ENCODE measurements at places on chromosomes 7 and 10.

DNA sequence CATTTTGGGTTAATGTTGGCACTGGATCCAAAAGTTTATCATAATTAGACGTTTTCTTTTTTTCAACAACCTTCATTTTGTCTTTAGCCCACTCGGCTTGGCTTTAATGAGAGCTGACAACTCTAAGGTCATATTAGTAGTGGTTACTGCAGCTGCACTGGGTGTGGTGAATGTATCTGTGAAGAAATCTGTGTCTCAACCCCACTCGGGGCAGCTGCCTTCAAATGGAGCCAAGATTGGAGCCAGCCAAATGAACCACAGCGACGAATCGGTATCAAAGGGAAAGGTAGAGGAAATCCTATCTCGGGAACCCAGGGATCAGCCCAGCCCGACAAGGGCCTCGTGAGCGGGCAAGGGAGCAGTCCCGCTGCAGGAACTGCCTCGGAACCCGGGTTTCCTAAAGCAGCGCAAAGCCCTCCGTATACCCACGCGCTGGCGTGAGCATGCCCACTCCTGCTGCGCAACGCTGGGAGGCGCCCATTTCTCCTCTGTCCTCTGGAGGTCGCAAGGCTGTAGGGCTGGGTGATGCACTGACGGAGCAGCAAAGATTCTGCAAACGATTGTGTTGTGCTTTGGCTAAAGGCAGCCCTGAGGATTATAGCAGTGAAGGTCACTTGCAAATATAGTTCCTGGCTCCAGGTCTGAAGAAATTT is 98.7 kb upstream of the MBL2 start:
- DNase-seq: no peak

GRCh38 chr7:12796397-12797127 is 109.1 kb downstream of the ARL4A start:
- DNase-seq: no peak

GRCh38 chr7:124071843-124072242 is 39.0 kb upstream of the TMEM229A start:
- DNase-seq: no peak

- DNase-seq: no peak
Measured at GRCh38 chr7:95391761-95392160, 4.4 kb downstream of the PON3 start.

GRCh38 chr10:84117686-84118394 is 21.5 kb upstream of the GHITM start:
- no peak for DNase-seq

DNA sequence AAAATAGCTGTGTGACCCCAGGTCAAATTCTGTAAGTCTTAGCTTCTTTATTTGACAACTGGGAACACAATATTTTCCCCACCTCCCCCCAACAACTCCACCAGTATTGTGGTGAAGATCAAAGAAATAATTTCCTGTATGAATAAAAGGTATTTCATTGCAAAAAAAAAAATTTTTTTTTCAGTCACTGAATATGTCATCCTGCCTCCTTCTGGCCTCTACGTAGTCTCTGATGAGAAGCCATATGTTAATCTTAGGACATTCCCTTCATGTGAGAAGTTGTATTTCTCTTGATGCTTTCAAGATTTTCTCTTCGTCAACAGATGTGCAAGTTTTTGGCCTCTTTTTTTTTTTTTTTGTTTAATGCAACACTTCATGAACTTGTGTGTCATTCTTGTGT is 33.0 kb downstream of the ZNF33A start:
- no peak for DNase-seq

GRCh38 chr10:77890097-77890496 is 36.5 kb downstream of the DLG5 start:
- no peak for DNase-seq

DNA sequence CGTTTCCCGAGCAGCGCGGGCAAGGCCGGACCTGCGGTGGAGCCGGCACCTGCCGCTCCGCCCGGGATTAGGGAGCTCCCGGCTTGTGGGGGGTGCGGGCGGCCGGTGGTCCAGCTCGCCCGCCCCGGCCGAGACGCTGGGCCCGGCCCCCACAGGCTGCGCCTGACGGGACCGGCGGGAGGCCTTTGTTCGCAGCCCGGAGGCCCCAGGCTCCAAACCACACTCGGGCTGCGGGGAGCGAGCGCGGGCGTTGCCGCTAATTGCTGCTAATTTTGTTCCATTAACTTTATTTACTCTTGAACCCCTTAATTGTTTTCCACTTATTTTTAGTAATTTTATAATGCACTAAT is 9.6 kb downstream of the UNCX start:
- DNase-seq: peak; percentile 60

- no peak for DNase-seq
Measured at GRCh38 chr7:95365151-95365550, 31.0 kb downstream of the PON3 start.

DNA sequence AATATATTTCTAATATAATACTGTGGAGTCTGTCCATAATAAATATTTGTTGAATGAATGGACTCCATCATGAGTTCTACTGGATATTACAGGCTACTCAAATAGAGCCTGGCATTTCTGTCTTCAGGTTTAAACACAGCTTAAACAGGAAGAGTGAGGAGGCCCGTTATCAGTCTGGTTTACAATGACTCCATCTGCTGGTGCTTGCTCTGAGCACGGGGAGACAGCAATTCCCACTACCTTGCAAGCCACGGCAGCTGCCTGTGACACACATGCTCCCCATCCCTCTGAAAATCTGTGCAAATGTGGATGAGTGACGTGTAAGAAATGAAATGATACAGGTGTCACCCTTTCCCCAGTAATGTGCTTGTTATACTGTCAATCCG is 293.5 kb upstream of the IMMP2L start:
- no peak for DNase-seq

- DNase-seq: no peak
Measured at GRCh38 chr7:68158686-68159295, 1162.2 kb downstream of the TYW1 start.

DNA sequence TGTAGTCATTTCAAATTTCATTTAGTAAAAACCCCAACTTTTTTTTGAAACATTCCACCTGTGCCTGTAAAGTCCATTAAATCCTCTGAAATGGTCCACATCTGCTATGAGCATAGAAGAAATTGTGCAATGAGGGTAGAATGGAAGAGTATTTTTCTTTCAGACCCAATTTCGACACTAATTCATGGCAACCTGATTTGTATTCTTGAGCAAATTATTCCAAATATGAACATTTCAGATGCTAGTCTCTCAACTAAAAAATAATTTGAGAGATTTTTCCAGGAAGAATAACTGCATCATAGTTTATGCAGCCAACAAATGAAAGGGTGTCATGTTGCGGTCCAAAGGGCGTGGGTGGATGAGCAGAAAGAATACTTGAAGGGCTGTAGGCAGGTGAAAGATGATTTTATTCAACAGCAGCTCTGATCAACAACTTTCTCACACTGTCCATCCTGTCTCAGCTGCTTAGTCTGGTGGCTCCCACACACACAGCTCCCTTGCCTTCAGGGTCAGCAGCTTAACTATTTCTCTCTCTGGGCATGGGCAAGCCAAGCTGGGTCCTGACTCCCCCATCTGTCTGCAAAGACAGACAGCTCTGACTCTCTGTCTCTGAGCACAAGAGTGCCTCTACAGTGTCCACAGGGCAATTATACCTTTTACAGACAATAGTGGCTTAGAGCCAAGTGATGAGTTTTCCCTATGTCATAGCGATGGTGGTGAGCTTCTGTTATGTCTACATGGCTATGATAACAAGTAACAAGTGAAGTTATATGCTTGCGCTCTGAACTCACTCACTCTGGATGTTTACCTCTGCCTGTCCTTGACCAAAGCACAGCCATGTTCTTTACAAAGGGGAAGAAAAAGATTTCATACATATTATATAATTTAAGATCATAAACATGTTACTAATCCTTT is 11.5 kb downstream of the STEAP2 start:
- DNase-seq: no peak

DNA sequence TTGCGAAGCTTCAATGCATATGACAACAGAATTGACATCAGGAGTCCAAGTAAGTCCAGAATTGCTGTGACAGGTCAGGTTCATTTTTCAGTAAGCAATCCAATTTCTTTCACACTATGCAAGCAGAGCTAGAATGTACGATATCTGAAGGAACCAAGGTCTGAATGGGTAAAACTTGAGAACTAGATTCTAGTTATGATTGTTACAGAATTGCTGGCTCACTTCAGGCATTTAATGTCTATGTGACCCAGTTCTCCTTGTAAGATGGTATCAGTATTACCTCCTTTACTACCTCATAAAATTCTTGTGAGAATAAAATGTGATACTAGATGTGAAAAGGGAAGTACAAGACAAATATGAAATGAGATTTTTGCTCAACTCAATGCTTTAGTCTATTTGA is 159.6 kb downstream of the GPR158 start:
- DNase-seq: no peak

- no peak for DNase-seq
Measured at GRCh38 chr7:44853391-44853790, 5.5 kb upstream of the H2AZ2 start.

DNA sequence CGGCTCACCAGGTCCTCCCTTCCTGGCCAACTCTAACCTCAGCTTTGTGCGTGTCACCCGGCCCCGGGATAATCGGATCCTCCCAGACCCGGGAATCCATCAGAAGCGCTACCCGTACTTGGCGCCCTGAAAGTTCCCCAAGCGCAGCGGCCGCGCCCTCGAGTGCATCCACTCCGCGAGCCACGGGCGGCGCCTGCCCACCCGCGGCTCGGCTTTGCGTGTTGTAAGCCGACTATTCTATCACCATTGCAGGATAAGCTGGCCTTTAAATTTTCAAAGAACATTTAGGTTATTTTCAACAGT is 35.7 kb upstream of the EBLN1 start:
- DNase-seq: no peak

- no peak for DNase-seq
Measured at GRCh38 chr7:101666741-101667140, 37.6 kb upstream of the MYL10 start.

GRCh38 chr10:109937460-109938065 is 14.3 kb upstream of the XPNPEP1 start:
- DNase-seq: no peak

- no peak for DNase-seq
Measured at GRCh38 chr10:109317746-109318366, 605.5 kb downstream of the XPNPEP1 start.

DNA sequence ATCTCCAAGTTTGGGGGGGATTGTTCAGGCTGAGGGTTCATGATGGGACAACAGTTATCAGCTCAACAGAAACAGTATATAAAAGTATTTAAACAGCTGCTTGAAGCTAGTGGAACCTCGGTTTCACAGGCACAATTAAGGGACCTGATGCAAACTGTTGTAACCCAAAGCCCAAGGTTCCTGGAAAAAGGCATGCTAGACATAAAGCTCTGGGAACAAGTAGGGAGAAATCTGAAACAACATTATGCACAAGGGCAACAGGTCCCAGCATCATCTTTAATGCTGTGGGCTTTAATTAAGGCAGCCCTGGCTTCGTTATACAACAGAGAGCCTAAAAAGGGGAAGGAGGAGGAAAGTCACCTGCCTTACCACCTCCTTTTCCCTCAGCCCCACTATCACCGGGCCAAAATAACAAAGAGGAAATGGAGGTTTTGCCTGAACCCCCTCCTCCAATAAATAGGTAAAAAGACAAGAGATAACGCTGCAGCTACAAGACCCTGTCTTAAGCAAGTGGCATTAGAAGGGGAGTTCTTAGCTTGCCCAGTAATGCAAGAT is 83.2 kb upstream of the GPR22 start:
- DNase-seq: no peak

GRCh38 chr10:100679327-100679726 is 66.1 kb upstream of the PAX2 start:
- DNase-seq: no peak

DNA sequence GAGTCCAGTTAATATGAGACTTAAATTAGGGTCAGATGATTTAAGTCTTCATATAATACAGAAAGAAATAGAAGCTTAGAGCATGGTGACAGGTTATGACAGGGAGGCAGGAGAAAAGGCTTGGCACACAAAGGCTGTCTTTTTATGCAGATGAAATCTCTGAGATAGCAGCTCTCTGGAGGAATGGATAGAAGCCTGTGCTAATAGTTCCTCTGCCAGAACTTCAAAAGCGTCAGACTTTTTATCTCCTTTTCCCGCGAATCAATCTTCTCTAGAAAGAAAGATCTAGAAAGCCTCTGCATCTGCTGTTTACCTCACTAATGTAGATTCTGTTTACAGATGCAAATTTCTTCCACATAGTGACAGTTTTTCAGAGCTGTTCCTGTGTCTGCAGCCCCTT is 1106.2 kb downstream of the XPNPEP1 start:
- no peak for DNase-seq

GRCh38 chr7:9835199-9835598 is 1138.5 kb upstream of the PHF14 start:
- no peak for DNase-seq

- no peak for DNase-seq
Measured at GRCh38 chr7:106770191-106770590, 94.9 kb upstream of the PIK3CG start.

DNA sequence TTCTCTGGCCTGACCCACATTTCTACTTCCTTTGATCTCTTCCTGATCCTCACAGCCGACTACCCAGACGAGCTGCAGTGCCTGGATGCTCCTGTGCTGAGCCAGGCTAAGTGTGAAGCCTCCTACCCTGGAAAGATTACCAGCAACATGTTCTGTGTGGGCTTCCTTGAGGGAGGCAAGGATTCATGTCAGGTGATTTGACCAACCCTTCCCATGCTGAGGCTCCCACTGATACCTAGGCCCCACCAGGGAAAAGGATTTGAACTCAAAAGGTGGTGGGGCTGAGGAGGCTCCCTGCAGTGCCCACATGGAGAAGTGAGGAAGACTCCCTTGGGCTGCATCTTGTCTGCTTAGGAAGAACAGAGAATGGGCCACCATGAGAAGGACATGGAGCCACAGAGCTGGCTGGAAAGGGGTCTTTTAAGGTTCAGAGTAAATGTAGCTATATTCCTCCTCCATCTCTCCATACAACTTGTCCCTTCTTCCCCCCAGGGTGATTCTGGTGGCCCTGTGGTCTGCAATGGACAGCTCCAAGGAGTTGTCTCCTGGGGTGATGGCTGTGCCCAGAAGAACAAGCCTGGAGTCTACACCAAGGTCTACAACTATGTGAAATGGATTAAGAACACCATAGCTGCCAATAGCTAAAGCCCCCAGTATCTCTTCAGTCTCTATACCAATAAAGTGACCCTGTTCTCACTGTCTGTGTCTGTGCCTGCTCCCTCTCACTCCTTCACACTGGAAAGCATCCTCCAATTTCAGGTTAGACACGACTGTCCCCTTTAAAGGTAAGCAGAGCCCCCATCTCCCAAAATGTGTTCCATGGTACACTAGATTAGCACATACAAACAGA is 3.3 kb downstream of the PRSS1 start:
- no peak for DNase-seq

DNA sequence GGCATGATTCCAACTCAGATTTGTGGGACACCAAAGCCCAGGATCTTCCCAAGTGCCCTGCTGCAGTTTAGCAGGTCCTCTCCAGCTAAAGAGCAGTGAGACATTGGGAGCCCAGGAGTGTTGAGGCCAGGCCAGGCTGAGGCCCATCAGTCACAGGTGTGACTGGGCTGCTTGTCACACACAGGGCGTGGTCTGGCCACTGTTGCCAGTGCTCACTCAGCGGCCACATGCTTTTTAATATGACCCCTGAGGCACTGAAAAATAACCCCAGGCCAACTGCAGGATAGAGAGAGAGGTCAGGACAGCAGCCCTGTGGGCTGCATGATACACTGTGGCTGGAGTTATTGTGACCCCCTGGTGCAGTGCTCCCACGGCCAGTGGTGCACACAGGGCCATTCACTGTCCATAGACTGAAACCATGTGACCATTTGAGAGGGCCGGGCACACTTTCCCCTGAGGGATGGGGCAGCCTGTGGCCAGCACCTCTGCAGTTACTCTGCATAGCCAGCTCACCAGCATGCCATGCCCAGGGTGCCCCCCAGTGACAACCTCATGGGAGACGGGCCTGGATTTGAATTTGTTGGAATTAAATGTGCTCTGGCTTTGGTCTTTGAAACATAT is 4.2 kb downstream of the GDF2 start:
- DNase-seq: no peak

GRCh38 chr7:11749629-11750028 is 82.4 kb downstream of the THSD7A start:
- no peak for DNase-seq

Data from NCI-H748 treated with DMSO at 0.1 percent for 48 hours (cell line).